OCI-LY7 (cell line): ENCODE measurements at places on chromosomes 16 and 17. TPM values are rescaled to one million over a fixed set of nuclear protein-coding genes. Genes with fewer than 3 reads are reported as not detected.

DNA sequence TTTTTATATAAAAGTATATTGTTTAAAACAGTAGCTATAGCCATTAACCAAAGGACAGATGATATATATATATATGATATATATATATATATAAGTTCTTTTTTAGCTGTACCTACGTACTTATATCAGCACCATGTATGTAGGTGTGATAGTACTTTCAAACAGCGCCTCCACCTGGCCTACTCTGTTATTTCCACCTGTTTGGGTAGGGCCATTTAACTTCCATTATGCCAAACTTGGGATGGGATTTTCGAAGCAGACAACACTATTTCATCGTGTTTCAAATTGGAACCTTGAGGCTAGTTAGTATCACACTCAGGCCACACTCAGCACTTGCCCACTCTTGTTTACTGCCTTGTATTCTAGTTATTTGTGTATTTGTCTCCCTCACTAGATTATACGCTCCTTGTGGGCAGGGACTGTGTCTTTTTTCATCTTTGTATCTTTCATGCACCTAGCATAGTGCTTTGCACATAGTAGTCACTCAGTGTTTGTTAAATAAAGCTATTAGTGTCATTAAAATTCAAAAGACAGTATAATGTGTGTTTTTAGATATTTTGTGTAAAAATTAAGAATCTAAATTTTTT is 11.8 kb upstream of the CLTC start:
- peak; percentile 22 for DNase-seq

DNA sequence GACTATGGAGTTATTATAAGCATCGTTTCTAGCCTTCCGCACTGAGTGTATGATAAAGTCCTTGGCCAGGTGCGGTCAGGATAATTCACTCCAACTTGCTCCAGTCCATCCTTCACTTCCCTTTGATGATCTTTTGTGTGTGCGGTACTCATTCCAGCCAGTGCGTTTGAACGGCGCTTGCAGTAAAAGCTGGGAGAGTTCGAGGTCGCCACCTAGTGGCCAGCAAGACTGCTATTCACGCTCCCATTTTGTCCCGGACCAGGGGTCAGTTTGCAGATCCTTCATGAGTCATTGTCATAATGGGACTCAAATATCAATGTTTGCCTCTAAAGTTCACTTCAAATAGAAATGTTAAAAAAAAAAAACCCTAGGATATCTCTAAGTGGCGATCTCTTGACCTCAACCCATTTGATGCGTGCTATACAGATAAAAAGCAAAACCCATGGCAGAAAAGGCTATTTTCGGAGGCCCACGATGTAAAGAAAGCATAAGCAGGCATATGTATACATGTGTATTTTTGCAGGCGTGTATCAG is 417.1 kb downstream of the TMEM114 start:
- peak; percentile 68 for DNase-seq

DNA sequence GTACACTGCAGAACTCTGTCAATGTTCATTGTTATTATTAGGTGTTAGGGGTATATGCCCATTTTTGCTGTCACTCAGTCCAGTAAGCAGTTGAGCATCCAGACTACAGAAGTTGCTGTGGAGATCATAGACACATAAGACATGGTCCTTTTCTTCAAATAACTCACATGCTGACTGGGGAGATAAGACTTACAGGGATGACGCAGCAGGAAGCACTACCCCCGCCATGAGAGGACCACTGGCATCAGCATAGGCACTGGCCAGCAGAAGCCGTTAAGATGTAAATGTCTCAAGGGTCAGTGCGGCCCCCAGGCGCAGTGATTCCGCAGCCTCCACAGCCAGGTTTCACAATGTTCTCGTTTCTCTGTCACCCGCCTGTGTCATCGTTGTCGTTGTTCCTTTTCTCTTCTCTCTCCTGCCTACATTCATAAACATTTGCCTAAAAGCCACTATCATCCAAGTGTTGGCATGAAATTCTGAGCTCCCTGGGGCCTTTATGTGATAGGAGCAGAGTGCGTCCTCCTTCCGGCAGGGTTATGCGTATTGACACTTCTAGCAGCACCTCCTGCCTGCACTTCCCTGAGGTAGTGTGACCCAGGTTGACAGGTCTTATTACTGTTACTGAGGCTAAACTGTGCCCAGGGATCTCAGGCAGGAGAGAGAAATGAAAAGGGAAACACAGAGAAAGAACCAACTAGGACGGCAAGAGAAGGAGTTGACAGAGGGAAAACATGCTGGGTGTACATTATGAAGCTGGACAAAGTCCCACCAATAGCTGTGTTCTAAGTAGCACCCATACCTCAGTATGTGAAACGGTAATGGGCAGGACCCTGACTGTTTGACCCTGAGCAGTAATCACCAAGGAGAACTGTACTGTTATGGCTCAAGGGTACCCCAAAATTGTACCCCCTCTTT is 17.9 kb downstream of the TANGO6 start:
- DNase-seq: no peak

DNA sequence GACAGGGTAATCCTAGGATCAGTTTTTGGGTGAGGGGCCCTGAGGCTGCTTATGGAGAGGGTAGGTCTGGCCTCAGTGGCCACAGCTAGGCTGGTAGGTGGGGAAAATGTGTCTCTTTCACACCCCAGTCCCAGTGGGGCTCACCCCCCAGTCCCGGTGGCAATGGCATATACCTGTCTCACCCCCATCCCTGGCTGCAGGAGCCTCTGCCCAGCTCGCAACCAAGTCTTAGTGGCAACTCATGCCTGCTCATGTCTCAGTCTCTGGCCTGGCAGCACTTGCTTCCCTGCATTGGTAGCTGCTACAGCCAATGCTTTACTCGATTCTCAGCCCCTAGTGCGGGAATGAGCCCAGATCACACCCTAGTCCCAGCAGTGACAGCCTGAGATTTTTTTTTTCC is 221.5 kb downstream of the BCAS3 start:
- DNase-seq: no peak

- DNase-seq: no peak
Measured at GRCh38 chr17:9022573-9023391, 1.5 kb downstream of the NTN1 start.

DNA sequence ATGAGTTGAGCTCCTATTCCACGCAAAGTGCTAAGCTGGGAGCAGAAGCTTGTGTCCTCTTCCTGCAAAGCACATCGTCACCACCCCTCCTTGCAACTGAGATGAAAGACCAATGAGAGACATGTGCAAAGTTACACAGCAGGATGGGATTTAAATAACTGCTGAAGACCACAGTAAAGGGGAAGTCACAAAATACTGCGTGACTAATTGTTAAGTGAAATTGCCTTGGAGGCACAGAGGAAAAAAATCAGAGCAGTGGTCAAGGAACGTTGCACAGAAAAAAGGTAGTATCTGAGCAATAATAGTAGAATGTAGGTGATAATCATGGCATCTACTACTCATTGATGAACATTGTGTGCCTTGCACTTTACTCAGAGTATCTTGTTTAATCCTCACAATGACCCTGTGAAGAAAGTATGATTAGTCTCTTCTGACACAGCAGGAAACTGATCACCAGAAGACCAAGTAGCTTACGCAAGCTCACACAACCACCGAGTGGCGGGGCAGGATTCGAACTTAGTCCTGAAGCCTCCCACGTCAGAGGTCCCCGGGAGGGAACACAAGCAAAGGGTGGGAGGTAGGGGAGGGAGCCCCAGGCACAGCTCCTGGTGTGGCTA is 15.4 kb upstream of the MYO18A start:
- DNase-seq: peak; percentile 88

Gene GCGR
- total RNA-seq: not detected in 2 replicates

Gene LYRM9
- 1.4 and 1.9 TPM in 2 replicates for total RNA-seq
